ENCODE measurements at places on chromosomes 2 and 18.
A peak's percentile ranks its signal among the peaks of the same experiment; 100 is the strongest.

DNA sequence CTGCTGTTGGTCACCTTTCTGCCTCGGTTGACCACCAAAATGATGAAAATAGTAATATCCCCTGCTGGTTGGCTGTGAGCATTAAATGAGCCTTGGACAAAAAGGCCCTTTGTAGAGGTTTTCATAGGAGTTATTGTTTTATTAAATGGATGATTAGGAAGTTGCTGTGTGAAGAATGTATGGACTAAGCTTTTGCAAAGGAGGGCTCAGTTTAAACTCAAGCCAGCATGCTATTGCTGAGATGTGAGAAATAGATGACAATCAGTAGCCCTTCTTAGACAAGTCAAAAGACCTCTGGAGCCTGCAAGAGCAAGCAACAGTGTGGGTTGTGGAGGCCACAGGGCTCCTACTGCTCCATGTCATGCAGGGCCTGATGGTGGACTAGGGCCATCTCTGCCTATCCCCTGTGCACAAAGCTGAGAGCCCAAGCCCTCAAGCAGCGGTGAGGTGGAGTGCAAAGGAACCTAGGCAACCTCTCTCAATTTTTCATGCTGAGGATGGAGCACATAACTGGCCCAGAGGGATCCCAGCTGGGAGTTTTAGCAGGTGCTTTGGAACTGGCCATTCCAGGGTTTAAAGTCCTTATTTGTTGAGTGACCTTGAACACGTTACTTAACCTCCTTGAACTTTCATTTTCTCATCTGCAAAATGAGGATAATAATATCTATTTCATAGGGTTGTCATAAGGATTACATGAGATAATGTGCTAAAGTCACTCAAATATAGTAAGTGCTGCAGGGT lies 37.1 kb downstream of the FOSL2 start:
- DNase-seq, result no peak

- peak; percentile 55 for DNase-seq
Measured at GRCh38 chr2:128374001-128374710, 55.5 kb upstream of the HS6ST1 start.

DNA sequence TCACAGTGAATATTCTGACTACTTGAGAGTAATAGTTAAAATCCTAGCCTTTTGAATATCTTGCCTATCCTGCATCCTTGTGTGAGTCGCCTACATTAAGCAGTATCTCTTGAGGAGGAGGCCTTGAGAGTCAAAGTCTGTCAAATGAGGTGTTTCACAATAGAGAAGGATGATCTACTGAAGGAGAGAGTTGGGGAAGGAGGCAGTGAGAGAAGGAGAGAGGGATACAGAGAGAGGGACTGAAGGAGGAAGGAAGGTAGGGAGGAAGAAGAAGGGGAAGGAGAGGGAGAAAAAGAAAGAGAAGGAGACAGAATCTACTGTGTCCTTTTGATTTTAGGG lies 123.6 kb upstream of the CYP26B1 start:
- no peak for DNase-seq

GRCh38 chr2:128516938-128517337 lies 198.3 kb upstream of the HS6ST1 start:
- no peak for DNase-seq

GRCh38 chr2:105504459-105504858 lies 105.6 kb upstream of the FHL2 start:
- DNase-seq, result no peak

DNA sequence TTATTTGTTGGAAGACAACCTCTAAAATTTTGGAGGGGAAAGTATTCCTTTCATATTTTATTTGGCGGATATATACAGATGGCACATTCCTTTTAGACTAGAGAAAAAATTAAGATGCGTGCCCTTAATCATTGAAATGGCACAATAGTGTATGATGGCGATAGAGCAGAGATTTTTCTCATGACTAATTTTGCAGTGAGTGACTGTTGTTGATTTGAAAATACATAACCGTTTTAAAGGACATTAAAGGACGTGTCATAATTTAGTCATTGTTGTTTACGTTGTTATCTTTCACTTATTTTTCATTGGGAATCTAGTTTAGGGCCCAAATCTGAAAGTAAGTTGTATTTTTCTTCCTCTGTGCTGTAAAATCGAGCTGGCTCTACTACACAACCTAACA lies 61.7 kb downstream of the CERS6 start:
- DNase-seq, result no peak

DNA sequence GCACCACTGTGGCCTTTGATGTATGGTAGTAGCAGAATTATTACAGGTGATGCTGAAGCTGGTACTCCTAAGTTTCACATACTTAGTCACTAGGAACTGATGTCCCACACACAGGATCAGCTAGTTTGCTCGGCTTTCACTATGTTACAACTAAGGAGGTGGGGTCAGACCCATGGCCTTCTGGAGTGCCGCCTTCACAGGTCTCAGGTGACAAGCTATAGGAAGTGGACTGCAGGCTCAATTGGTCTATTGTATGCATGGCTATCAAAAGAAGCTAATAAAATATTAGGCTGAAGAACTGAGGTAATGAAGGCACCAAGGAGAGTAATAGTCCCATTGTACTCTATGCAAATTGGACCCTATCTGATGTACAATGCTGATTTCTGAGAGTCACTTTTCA lies 170.6 kb downstream of the DLGAP1 start:
- DNase-seq, result no peak

Measured in ascending aorta (tissue), 2 donors.